Stimulated activated CD8-positive, alpha-beta memory T cell treated with anti-CD3 and anti-CD28 coated beads, Interleukin-12 subunit alpha, Interleukin-12 subunit beta, amount 100 ng/mL, for 4 hours (primary cell): ENCODE measurements at places on chromosomes 6 and 20.

DNA sequence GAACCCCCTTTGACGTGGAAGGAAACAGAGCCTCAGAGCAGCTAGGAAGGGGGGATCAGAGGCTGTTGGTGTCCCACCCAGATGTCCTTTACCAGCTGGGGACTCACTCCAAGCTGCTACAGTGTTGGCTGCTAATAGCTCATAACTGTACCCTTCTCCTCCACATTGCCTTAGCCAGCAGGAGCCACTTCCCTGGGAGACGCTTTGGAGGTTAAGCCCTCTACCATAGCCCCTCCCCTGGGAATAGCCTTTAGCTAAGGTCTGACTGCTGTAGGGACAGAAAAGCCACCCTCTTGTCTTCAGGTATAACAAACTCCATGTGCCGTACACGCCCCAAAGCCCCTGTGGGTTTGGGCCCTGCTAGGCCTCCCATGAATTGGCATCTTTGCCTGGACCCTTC is 238.6 kb downstream of the LRFN2 start:
- DNase-seq: no peak

GRCh38 chr6:138727182-138727581 is 46.4 kb upstream of the CCDC28A start:
- DNase-seq: no peak

DNA sequence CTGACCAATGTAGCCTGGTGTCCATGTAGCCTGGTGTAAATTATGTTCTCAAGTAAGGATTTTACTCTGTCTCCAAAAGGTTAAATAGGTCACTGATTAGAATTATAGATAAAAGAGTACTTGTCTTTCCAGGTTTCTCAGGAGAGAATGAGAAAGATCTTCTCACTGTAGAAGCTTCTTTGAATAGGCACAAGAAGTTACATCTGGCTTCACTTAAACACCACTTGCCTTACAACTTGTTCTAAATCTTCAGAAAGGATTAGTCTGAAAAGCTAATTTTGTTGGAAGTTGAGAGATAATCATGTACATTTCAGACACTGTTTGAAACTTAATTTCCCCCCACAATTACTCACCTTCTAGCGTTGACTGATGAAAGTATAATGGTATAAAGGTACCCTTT is 275.3 kb downstream of the FARS2 start:
- no peak for DNase-seq

GRCh38 chr20:55882286-55882685 is 123.0 kb downstream of the CBLN4 start:
- no peak for DNase-seq

GRCh38 chr20:63456429-63457284 is 15.8 kb downstream of the KCNQ2 start:
- no peak for DNase-seq
